Activated naive CD8-positive, alpha-beta T cell treated with anti-CD3 and anti-CD28 coated beads, Interleukin-2, amount 50 U/mL, for 16 hours (primary cell): ENCODE measurements at places on chromosomes 7 and 10.

DNA sequence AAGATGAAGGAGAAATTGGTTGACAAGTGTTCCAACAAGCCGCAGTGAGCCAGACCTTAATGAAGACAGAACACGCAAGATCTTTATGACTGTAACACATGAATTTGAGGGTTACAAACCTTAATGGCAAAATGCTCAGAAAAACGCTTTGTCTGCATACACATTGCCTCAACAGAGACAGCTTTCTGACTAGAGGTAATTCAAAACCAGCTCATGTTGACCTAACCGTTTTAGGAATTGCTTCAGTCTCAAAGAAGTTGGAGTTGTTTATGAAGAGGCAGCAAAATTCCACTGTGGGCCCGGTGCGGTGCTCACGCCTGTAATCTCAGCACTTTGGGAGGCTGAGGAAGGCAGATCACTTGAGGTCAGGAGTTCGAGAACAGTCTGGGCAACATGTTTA, 2.2 kb upstream of the GTF2I start:
- no peak for DNase-seq

GRCh38 chr7:155493744-155494538, 36.0 kb downstream of the EN2 start:
- DNase-seq = no peak

DNA sequence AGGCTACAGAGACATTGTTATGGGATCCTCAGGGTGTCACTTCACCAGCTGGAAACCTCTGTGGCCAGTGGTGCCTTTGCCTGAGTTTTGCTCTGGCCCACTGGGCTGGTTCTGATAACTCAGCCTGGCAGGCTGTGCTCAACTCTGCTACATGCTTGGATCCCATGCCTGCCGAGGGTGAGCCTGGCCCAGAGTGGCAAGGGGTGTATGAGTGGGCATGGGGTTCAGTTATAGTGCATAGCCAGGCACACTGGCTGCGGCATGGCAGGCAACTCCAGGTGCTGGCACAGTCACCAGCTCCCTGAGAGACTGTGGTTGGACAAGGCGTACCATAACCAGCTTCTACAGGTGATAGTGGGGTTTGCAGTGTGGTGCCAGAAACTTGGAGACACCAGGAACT, 107.0 kb upstream of the PCDH15 start:
- no peak for DNase-seq

- no peak for DNase-seq
Observed at GRCh38 chr7:8751557-8752231, 318.3 kb downstream of the NXPH1 start.

GRCh38 chr10:15313843-15314242, 57.2 kb downstream of the FAM171A1 start:
- DNase-seq = no peak

- DNase-seq = no peak
Observed at GRCh38 chr10:15742836-15743235, 23.1 kb upstream of the ITGA8 start.

DNA sequence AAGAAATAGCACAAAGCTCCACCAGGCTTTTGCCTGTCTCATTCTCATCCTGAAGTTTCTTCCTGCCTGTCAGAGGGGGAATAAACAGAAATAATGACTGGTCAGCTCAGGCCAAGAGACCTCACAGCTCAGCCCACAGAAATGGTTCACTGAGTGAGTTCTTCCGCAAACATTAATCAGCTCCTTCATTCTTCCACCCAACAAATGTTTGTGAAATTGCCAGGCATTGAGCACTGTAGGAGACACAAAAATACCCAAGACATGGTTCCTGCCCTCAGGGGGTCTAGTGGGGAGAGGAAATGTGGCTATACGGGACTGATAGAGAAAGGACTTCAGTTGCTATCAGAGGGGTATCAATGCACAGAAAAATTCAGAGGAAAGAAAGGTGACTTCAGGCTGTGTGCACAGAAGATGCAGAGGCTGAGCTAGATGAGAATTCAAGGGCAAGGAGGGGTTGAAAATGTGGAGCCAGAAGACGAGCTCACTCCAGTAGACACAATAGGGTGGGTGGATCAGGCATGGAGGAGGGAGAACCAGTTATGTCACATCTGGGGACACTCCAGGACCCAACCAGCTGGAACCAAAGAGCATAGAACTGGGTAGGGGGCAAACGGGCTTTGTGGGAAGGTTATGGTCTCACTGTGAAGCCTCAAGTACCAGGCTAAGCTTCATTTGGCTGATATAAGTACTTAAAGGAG, 20.9 kb downstream of the MYOF start:
- no peak for DNase-seq

GRCh38 chr7:5237286-5237685, 45.5 kb upstream of the SLC29A4 start:
- DNase-seq = no peak

DNA sequence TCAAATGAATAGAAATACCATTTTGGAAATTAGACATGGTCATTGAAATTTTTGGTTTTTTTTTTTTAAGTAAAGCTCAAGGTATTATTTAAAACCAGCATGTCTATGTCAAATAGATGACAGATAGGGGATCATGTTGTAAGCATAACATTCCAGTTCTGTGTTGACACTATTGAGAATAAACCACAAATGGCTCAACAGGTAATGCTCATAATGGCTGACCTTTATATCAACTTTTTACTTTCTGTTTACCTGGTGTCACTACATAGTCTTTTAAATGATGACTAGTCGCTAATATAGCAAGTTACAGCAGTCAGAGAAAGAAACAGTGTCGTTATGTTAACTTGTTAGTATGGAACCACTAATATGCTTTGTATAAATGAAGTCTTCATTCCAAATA, 616.0 kb downstream of the GATA3 start:
- no peak for DNase-seq

- DNase-seq = no peak
Observed at GRCh38 chr7:115701141-115701540, 329.4 kb downstream of the TFEC start.

DNA sequence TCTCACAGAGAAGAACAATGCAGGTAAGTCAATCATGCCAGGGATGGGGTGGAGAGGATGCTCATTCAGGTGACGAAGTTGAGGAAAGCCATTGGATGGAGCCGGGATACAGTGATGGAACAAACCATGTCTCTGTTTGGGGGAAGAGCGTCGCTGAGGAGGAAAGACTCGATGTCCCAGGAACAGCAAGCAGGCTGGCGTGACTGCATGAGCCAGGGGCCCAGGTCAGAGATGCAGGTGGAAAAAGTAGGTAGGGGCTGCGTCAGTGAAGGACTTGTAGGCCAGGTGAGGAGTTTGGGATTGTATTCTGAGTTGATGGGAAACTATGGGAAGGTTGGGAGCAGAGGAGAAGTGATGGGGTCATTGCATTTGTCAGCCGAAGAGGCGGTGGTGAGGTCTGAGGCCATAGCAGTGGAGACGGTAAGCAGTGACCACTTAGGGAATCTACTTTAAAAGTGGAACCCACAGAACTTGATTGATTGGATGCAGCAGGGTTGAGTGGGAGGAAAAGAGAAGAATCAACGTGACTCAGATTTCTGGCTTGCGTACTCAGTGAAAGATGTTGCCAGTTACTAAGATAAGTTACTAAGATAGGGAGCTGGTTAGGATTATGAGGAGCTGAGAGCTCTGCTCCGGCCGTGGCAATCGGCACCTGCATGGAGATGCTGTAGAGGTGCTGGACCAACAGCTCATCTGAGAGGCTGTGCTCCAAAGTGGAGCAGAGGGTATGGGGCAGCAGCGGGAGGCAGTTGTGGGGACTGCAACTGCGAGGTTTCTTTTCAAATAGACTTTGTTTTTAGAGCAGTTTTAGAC, 12.5 kb upstream of the IL2RA start:
- no peak for DNase-seq

DNA sequence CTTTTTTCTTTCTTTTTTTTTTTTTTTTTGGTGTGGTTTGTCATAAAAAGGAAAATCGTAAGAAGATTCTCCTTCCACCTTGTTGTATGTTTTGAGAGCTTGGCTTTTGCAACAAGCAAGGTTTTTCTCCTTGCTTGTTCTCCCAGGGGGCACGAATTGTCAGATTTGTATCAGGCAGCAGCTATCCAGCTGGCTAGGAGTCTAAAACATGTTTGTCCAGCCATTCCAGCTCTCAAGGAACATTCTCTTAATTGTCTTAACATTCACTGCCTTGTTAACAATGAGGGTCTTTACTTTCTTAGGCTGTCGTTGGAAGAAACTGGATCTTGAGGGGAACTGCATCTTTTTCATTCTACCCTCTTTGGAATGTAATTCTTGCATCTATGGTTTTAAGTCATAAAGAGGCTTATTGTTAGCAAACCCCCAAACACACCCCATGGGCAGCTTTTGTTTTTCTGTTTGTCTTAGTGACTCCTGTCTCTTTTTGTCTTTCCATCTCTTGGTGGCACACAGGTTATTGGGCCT, 14.6 kb downstream of the SHTN1 start:
- no peak for DNase-seq

DNA sequence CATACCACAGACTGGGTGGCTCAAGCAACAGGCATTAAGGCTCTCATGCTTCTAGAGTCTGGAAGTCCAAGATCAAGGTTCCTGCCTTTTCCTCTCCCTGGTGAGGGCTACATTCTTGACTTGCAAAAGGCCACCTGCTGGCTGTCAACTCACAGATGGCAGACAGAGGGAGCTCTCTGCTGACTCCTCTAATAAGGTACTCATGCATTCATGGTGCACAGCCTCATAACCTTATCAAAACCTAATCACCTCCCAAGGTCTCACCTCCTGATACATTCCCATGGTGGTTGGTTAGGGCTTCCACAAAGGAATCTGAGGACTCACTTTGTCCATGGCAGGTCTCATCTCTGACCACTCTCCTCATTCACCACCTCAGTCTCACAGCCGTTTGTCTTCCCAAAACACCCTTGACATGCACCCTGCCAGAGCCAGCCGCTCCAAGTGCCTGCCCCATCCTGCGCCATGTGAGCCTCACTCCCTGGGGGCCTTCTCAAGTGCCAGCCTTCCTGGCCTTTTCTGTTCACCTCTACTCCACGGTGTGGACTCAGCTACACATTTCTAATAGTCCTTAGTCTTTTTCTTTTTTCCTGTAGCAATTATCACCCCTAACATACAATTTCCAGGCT, 400.3 kb upstream of the ADARB2 start:
- DNase-seq = no peak

GRCh38 chr7:51229106-51229537, 87.5 kb downstream of the COBL start:
- no peak for DNase-seq

GRCh38 chr10:124222318-124222987, 129.1 kb upstream of the CHST15 start:
- no peak for DNase-seq

GRCh38 chr7:4787947-4788626, 12.7 kb downstream of the AP5Z1 start:
- no peak for DNase-seq

DNA sequence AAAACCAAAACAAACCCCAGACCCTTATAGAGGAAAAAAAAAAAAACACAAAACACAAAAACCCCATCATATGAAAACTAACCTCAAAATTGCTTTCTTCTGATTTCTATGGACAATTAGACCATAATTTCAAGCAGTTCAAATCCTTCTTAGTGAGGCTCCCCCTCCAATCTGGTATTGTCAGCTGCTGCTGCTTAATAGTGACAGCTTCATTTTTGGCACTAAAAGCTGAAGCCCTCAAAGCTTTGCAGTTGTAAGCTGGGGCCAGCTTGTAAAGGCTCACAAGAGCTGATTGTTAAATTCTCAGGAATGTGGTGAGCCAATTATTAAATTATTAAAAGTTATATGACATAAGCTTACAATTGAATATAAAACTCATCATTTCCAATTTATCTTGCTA, 21.9 kb downstream of the ATXN7L1 start:
- no peak for DNase-seq

DNA sequence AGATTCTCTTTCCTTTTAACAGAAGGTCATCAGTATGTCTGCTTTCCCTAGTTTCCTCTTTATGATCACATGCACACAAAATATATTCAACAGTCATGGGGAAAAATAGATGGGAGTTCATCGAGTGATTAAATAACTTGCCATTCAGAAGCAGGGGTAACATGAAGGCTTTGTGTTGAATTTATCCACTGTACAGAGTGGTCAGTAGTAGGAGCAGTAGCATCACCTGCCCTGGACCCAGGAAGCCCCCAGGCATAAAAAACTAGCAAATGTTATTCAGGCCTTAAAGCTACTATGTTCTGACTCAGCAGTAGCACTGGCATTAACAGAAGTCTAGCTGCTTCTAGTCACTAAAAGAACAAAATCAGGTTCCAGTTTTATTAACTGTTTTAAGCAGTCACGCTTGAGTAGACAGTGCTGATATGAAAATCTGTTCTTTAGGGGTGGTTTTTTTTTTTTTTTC, 31.4 kb upstream of the FAM133B start:
- DNase-seq = no peak
